Posterior cingulate gyrus (tissue), 11 donors: ENCODE measurements at places on chromosomes 2 and 18.

GRCh38 chr2:175579646-175580045, 398.1 kb upstream of the ATP5MC3 start:
- DNase-seq, result no peak

DNA sequence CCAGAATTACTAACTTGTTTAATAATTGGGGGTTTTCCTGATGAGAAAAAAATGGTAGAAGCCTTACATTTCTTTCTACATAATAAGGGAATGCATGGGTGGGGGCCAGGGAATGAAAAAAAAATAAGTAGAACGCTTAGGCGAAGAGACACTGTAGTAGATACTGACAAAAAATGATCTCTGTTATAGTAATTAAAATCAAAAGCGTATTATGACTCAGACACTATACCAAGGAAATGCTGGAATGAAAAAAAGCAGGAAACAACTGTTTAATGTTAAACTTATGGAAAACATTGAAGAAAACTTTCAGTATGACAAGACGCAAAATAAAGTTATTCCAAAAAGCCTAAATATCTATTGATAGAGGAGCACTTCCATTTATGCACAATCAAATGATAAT, 42.9 kb downstream of the PRPF40A start:
- no peak for DNase-seq

DNA sequence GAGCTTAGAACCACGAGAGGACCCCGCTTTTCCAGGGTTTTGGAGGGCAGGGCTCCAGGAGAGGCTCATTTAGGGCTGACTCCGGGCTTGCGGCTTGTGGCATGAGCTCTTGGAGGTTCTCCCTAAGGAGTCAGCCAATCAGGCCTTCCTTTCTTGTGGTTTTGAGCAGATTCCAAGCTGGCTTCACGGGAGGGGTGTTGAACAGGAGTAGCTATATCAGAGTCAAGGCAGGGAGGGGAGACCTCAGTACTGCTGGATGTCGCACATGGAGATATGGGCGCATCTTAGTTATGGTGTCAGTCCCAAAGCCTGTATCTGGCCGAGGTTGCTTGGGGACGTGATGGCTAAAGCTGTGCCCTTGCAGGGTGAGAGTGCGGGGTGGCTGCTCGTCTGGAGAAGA, 98.6 kb downstream of the AGAP1 start:
- no peak for DNase-seq

GRCh38 chr2:120442923-120443571, 97.1 kb downstream of the INHBB start:
- DNase-seq, result peak; percentile 61

DNA sequence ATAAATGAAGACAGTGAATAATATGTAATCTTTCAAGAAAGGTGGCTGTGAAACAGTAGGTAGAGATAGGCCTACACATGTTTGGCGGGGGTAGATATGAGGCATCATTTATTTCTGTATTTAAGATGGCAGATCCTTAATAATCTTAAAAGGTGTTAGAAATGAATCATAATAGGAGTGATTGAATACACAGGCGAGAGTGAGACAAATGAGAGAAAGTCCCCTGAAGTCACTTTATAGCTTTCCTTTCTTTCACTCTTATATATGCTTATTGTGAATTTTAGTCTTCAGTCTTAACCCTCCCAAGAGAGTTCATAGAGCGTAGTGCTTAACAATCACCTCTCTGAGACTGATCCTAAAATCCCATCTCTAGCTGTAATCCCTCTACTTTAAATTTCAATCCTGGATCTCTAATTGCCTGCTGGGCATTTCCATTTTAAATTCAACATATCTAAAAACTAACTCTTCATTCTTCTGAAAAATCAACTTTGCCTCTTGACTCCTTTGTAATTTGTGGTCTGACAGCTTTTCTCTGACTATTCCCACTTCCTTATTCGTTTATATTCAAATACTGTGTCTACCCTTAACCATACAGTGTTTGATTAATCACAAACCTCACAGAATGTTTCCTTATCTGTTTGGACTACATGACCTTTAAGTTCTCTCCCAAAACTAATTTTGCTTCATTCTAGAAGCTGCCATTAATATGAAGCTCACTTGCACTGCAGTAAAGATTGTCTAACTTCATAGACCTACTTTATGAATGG, 463.7 kb upstream of the FSIP2 start:
- DNase-seq, result no peak

DNA sequence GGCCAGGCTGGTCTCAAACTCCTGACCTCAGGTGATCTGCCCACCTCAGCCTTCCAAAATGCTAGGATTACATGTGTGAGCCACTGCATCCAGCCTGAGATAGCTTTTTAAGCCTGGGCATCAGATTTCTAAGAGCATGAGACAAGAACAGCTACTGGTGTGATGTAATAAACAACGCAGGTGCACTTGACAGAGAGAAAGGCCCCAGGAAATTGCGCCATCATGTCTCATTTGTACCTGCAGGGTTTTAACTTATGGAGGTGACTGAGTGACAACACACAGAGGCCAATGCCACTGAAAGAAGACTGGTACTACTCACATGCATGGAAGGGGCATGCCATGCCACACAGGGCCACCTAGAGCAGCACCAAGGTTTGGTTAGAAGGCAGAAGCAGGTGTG, 209.4 kb downstream of the SP3 start:
- DNase-seq, result no peak

- no peak for DNase-seq
These were observed 7.1 kb upstream of the BAZ2B start for GRCh38 chr2:159623436-159623835.

GRCh38 chr2:95346738-95347671, 49.9 kb downstream of the KCNIP3 start:
- DNase-seq, result peak; percentile 85

- DNase-seq, result no peak
These were observed 210.3 kb downstream of the GLI2 start for GRCh38 chr2:120945832-120946499.

GRCh38 chr18:2908946-2909335, 62.1 kb downstream of the EMILIN2 start:
- no peak for DNase-seq

- DNase-seq, result no peak
These were observed 7.1 kb downstream of the FBXO15 start for GRCh38 chr18:74140582-74140981.

GRCh38 chr2:143819190-143819735, 690.0 kb downstream of the ARHGAP15 start:
- DNase-seq, result no peak

DNA sequence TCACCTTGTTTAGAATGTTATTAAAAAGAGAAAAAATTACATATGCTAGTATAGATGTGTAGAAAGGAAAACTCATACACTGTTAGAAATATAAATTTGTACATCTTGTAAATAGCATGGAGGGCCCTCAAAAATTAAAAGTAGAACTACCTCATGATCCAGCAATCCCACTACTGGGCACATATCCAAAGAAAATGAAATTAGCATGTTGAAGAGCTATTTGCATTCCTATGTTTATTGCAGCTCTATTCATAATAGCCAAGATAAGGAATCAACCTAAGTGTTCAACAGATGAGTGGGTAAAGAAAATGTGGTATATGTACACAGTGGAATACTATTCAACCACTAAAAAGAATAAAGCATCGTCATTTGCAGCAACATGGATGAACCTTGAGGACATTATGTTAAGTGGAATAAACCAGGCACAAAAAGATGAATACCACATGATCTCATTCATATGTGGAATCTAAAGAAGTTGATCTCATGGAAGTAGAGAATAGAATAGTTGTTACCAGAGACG, 251.5 kb upstream of the THUMPD2 start:
- no peak for DNase-seq

DNA sequence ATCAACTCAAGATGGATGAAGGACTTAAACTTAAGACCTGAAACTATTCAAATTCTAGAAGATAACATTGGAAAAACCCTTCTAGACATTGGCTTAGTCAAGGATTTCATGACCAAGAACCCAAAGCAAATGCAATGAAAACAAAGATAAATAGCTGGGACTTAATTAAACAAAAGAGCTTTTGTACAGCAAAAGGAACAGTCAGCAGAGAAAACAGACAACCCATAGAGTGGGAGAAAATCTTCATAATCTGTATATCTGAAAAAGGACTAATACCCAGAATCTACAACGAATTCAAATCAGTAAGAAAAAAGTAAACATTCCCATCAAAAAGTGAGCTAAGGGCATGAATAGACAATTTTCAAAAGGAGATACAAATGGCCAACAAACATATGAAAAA, 171.2 kb downstream of the ERBB4 start:
- DNase-seq, result no peak

- DNase-seq, result no peak
These were observed 10.8 kb upstream of the ERMN start for GRCh38 chr2:157336137-157337010.

GRCh38 chr2:130776550-130776949, 21.2 kb downstream of the AMER3 start:
- no peak for DNase-seq

GRCh38 chr2:135667045-135667444, 74.6 kb upstream of the UBXN4 start:
- DNase-seq, result no peak

GRCh38 chr2:57758686-57759085, 287.9 kb upstream of the VRK2 start:
- DNase-seq, result no peak

DNA sequence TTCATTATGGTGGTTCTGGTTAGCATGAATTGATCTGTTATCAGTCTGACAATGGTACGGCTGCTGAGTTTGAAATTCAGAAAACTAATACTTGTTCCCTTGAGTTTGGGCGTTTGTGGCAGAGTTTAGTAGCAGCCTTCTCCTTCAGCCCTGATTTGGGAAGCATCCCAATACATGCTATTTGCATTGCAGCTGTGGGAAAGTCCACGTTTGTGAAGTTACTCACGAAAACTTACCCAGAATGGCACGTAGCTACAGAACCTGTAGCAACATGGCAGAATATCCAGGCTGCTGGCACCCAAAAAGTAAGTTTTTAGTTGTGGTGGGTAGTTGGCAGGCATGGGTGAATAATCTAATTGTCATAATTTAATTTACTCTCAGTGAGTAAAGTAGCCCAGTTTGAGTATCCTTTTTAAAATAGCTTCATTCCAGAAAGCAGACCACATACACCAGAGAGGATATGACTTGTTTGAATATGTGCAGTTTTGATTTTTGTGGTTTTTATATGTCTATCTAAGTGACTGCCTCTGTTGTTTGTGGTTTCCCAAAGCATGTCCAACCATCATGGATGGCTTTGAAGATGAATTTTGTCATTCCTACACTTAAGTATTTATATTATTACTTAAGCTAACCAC, 12.2 kb downstream of the DGUOK start:
- DNase-seq, result no peak

DNA sequence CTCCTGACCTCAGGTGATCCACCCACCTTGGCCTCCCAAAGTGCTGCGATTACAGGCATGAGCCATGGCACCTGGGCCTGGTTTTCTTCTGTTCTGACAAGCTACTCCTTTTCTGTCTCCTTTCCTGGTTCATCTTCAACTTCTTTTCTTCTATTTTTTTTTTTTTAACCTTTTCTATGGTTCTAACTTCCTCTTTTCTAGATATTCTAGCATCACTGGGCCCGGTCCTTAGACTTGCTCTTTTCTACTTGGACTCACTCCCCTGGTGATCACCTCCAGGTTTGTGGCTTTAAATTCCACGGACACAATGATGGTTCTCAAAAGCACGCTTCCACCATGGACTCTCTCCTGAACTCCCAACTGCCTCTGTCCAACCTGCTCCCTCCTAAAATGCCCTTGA, 2.0 kb downstream of the EIF2AK2 start:
- DNase-seq, result no peak

- peak; percentile 78 for DNase-seq
These were observed 15.2 kb downstream of the NFATC1 start for GRCh38 chr18:79410731-79411613.

GRCh38 chr2:190353537-190353899, 10.1 kb downstream of the INPP1 start:
- no peak for DNase-seq

GRCh38 chr18:23406271-23406787, 46.8 kb upstream of the RIOK3 start:
- DNase-seq, result no peak

- no peak for DNase-seq
These were observed 52.2 kb downstream of the EML6 start for GRCh38 chr2:54775710-54776109.

DNA sequence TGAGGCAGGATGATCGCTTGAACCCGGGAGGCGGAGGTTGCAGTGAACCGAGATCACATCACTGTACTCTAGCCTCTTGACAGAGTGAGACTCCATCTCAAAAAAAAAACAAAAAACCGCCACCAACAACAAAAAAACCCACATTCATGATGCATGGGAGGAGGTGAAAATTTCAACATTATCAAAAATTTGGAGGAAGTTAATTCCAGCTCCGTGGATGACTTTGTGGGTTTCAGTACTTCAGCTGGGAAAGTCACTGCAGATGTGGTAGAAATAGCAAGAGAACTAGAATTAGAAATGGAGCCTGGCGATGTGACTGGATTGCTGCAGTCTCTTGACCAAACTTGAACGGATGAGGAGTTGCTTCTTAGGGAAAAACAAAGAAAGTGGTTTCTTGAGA, 74.3 kb downstream of the PRKCE start:
- DNase-seq, result no peak

GRCh38 chr18:13376298-13376840, 157.8 kb downstream of the LDLRAD4 start:
- peak; percentile 81 for DNase-seq

DNA sequence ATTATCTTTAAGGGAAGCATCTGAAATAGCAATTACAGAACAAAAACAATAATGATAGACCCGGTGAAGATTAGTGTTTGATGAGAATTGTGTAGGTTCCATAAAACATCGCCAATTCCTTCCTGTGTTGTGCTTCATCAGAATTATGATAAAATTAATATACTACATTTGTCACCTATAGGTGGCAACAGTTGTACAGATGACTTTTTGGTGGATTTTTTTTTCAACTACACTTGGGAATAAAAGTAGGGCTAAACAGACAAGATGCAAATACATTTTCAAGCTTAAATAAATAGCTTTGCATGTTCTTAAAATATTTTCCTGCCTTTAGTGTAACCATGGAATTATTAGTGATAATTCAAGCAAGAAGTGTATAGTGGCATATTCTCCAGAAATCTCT, 7.0 kb upstream of the LYPD1 start:
- DNase-seq, result no peak

- no peak for DNase-seq
These were observed 536 bp downstream of the PDE1A start for GRCh38 chr2:182426082-182426917.

DNA sequence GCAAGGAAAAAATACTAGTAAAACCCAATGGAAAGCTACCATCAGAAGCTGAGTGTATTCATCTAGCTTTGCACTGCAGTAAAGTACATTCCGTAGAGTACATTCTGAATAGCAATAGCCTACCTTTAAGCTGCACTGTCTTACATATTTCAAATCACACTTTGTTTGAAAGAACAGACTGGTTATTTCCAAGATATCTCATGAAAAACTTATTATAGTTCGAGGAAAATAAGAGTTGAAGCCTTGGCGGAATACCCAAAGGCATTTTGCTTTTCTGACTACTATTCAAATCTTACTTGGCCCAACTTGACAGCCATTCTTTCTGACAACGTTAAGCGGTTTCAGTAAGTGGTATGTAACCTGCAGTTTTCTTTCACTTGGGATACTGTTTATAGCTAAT, 177.6 kb downstream of the NRXN1 start:
- DNase-seq, result no peak

- no peak for DNase-seq
These were observed 786 bp downstream of the TET3 start for GRCh38 chr2:73985308-73986084.

- no peak for DNase-seq
These were observed 1781.3 kb upstream of the CELF4 start for GRCh38 chr18:39346916-39347315.

GRCh38 chr2:227615906-227616305, 1.3 kb upstream of the SCYGR3 start:
- DNase-seq, result no peak

GRCh38 chr2:9657731-9658130, 26.9 kb upstream of the YWHAQ start:
- no peak for DNase-seq
